Hair follicular keratinocyte (primary cell): ENCODE measurements at places on chromosomes 5 and 9. TPM values are rescaled to one million over a fixed set of nuclear protein-coding genes. Genes with fewer than 3 reads are reported as not detected.

The MARCOL gene
- total RNA-seq: not detected in 2 replicates

The UNC13B gene
- 12.0 and 15.3 TPM in 2 replicates for total RNA-seq

The SLCO6A1 gene
- not detected in 2 replicates for total RNA-seq

The RNF20 gene
- total RNA-seq: 17.5 and 19.2 TPM in 2 replicates

The PHF24 gene
- total RNA-seq: 0.27 and 0.62 TPM in 2 replicates

The HSPB3 gene
- total RNA-seq: not detected in 2 replicates

The ARL14EPL gene
- not detected in 2 replicates for total RNA-seq

The SPATA31D4 gene
- not detected in 2 replicates for total RNA-seq

The PRRT1B gene
- total RNA-seq: not detected in 2 replicates

The GALT gene
- 24.7 and 39.3 TPM in 2 replicates for total RNA-seq

The ANKRD34B gene
- total RNA-seq: not detected in 2 replicates

The ANXA2R gene
- 0.15 and 0.31 TPM in 2 replicates for total RNA-seq

The C5orf52 gene
- not detected in 2 replicates for total RNA-seq

The NUTM2F gene
- not detected in 2 replicates for total RNA-seq
